Panc1 (cell line): ENCODE measurements at places on chromosomes 5 and 9. TPM values are rescaled to one million over a fixed set of nuclear protein-coding genes. Genes with fewer than 3 reads are reported as not detected.

EFCAB9 gene
- total RNA-seq = not detected

- no peak for DNase-seq
- H3K27me3 ChIP-seq = no peaks in the 10 kb centered on the region
- no peak overlapping the region for H3K4me3 ChIP-seq
- H3K27ac ChIP-seq = no peak overlapping the region
- H3K36me3 ChIP-seq = no peaks in the 10 kb centered on the region
- no peaks in the 10 kb centered on the region for H3K4me1 ChIP-seq
Observed at GRCh38 chr9:3887786-3888496, 362.1 kb upstream of the RFX3 start.

FOXD4 gene
- total RNA-seq = 0.23 TPM

PAPPA gene
- 1.2 TPM for total RNA-seq

DNA sequence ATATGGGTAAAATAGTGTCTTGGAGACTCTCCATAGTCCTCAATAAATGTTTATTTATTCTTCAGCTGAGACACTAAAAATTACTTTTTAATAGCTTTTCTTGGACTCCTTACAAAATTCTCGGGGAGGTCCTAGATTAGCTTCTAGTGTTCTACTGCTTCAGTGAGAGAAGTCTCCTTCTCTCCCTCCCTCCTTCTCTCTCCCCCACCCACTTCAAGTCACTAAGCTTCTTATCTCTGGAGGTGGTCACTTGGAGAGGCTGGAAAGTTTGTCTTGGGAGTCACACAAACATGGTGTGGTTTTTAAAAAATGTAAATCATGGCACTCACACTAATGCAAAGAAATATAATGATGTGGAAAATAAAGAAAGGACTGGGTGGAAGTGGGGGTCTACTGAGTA is 64.1 kb downstream of the SEMA6A start:
- H3K36me3 ChIP-seq = no peaks in the 10 kb centered on the region
- H3K4me1 ChIP-seq = no peaks in the 10 kb centered on the region
- no peaks in the 10 kb centered on the region for H3K27me3 ChIP-seq

- H3K4me1 ChIP-seq = no peaks in the 10 kb centered on the region
- no peak for DNase-seq
- no peaks in the 10 kb centered on the region for H3K36me3 ChIP-seq
- H3K4me3 ChIP-seq = no peak overlapping the region
- no peak overlapping the region for H3K27ac ChIP-seq
Observed at GRCh38 chr5:160824301-160825001, 27.6 kb downstream of the ATP10B start.

ZNF366 gene
- total RNA-seq = not detected

SH3GL2 gene
- not detected for total RNA-seq

NXNL2 gene
- 1.4 TPM for total RNA-seq

EXOC3 gene
- 55.0 TPM for total RNA-seq

- H3K36me3 ChIP-seq = no peaks in the 10 kb centered on the region
- no peaks in the 10 kb centered on the region for H3K27me3 ChIP-seq
- no peak for DNase-seq
- no peak overlapping the region for H3K4me3 ChIP-seq
Observed at GRCh38 chr9:77817590-77818311, 169.6 kb upstream of the GNA14 start.

TCF7 gene
- 24.0 TPM for total RNA-seq

GRCh38 chr9:121354141-121354540 is 15.9 kb downstream of the STOM start:
- no peak for DNase-seq
- H3K4me3 ChIP-seq = no peak overlapping the region
- H3K36me3 ChIP-seq = peaks cover 9% of the 10 kb centered on the region; the same call in 1 of the 2 replicates
- H3K4me1 ChIP-seq = no peaks in the 10 kb centered on the region; the same call in 1 of the 2 replicates

DNA sequence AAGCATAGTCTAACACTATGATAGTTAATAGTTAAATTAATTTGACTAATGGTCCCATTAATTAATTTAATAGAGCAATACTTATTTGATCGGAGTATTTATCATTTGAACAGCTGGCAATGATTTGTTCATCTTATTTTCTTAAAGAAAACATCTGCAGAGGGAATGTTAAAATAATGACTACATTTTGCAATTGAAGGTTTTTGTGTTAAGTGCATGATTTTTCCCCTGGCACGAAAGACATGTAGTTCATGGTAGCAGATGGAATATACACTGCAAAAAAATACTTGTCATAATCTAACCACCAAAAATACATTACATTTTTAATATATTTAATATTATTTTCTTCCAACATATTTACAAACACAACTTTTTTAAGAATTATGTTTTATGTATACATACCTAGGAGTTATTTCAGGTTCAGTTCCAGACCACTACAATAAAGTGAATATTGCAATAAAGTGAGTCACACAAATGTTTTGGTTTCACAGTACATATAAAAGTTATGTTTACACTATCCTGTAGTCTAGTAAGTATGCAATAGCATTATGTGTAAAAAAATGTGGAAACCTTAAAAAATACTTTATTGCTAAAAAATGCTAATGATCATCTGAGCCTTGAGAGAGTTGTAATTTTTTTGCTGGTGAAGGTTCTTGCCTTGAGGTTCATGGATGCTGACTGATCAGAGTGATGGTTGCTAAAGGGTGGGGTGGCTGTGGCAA is 292.6 kb upstream of the DAB2 start:
- no peak overlapping the region; the same call in 1 of the 2 replicates for H3K27ac ChIP-seq
- peaks cover 16% of the 10 kb centered on the region for H3K4me1 ChIP-seq
- DNase-seq = no peak
- H3K27me3 ChIP-seq = no peaks in the 10 kb centered on the region
- no peaks in the 10 kb centered on the region for H3K36me3 ChIP-seq

AOPEP gene
- total RNA-seq = 36.4 TPM

DNA sequence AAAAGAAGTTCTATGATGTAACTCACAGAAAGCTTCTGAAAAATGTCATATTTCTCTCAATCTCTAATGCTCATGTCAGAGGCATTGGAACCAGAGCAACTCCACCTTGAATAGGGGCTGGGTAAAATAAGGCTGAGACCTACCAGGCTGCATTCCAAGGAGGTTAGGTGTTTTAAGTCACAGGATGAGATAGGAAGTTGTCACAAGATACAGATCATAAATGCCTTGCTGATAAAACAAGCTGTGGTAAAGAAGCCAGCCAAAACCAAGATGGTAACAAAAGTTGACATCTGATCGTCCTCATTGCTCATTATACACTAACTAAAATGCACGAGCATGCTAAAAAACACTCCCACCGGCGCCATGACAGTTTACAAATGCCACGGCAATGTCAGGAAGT is 411.1 kb upstream of the GRIA1 start:
- H3K36me3 ChIP-seq = no peaks in the 10 kb centered on the region
- no peak overlapping the region for H3K27ac ChIP-seq
- no peak overlapping the region for H3K4me3 ChIP-seq
- H3K27me3 ChIP-seq = no peaks in the 10 kb centered on the region

GRCh38 chr9:123523001-123523400 is 167.0 kb downstream of the CRB2 start:
- H3K27me3 ChIP-seq = no peaks in the 10 kb centered on the region
- H3K4me3 ChIP-seq = no peak overlapping the region
- no peak overlapping the region for H3K27ac ChIP-seq
- no peak for DNase-seq
- H3K4me1 ChIP-seq = no peaks in the 10 kb centered on the region

- no peaks in the 10 kb centered on the region for H3K27me3 ChIP-seq
- no peak overlapping the region for H3K4me3 ChIP-seq
- DNase-seq = no peak
- no peak overlapping the region for H3K27ac ChIP-seq
- H3K36me3 ChIP-seq = no peaks in the 10 kb centered on the region
Observed at GRCh38 chr9:70635790-70636189, 221.3 kb upstream of the KLF9 start.

EIF4E1B gene
- not detected for total RNA-seq

OTP gene
- 0.05 TPM for total RNA-seq

DNA sequence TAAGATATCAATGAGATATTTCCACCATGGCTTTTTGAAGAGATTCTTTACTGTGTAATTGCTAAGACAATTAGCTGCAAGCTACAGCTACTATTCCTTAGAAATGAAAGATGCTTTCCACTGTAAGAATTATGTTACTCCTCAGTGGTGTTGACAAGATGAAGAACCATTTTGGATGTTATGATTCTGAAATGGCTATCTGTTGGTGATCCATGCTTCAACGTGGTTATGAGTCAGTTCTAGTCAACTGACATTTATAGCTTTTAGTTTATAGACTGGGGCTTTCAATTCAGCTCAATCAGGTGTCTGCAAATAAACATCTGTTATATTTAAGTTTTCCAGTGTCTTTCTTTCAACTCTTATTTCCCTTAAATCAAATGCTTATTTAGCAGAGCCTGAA is 93.7 kb downstream of the SGCD start:
- DNase-seq = no peak
- no peak overlapping the region for H3K4me3 ChIP-seq
- H3K4me1 ChIP-seq = no peaks in the 10 kb centered on the region

DNA sequence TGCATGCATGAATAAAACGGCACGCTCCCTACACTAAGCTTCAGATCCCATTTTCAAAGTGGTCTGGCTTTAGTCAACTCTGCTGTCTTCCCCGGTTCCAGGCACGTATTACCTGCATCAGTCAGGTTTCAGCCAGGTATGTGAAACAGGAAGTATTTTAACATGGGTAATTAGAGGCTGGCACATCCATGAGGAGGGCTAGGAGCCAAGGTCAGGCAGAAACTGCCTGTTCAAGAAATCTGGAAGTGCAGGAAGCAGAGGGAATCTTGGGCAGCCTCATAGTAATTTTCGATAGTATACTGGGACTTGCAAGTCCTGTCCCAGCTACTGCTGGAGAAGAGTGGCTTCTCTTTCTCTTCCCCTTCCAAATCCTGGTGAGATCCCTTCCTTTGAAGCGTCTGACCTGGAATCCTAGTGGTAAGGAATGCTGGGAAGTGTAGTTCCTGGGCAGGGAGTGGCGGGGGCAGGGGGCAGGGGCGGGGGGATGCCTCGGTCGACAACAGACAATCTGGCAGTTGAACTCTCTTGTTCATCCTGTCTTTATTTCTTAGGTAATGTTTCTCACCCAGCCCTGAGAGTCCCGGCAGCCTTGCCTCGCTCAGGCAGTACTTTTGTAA is 403.1 kb downstream of the TLE4 start:
- H3K36me3 ChIP-seq = no peaks in the 10 kb centered on the region
- H3K4me3 ChIP-seq = no peak overlapping the region
- no peaks in the 10 kb centered on the region for H3K27me3 ChIP-seq
- no peak for DNase-seq
- H3K4me1 ChIP-seq = no peaks in the 10 kb centered on the region

DNA sequence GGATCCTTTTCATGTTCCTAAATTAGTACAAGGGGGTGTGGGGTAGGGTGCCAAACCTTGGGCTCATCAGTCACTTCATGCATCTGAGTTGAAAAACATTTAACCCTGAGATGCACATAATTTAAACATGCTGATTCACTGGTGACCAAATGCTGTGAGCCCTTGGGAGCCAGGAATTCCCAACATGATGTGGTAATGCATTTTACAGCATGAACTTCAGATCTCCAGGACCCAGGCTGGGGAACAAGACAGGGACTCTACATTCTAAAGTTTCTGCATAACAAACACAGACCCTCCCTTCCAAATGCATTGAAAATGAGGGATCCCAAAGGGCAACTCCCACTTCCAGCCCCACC is 322.2 kb downstream of the NDUFS4 start:
- H3K36me3 ChIP-seq = no peaks in the 10 kb centered on the region
- H3K27ac ChIP-seq = no peak overlapping the region
- H3K4me3 ChIP-seq = no peak overlapping the region
- no peaks in the 10 kb centered on the region; the same call in 1 of the 2 replicates for H3K27me3 ChIP-seq
- no peak for DNase-seq

- H3K27ac ChIP-seq = no peak overlapping the region
- H3K4me1 ChIP-seq = no peaks in the 10 kb centered on the region
- no peak overlapping the region for H3K4me3 ChIP-seq
- DNase-seq = no peak
- H3K27me3 ChIP-seq = no peaks in the 10 kb centered on the region
Observed at GRCh38 chr5:127428748-127429147, 88.7 kb upstream of the PRRC1 start.

KDM4C gene
- total RNA-seq = 7.1 TPM

DNA sequence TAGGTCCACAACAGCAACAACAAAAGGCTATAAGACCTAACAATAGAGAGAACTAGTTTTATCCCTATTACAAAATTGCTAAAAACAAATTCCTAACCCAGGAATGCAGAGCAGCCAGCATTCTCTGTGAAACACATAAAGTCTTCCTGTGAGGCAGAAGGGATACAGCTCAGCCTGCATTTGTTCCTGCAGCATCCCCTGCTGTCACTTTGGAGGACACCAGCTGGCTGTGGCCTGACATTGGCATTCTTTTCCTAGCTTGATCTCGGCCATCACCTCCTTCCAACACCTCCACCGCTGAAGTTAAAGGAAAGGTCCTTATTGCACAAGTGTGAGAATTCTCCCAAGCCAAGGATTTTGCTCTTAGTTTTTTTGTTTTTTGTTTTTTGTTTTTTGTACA is 186.1 kb downstream of the SNCAIP start:
- H3K27me3 ChIP-seq = no peaks in the 10 kb centered on the region
- no peak overlapping the region for H3K4me3 ChIP-seq
- no peak for DNase-seq
- H3K4me1 ChIP-seq = no peaks in the 10 kb centered on the region
- no peaks in the 10 kb centered on the region for H3K36me3 ChIP-seq

DNA sequence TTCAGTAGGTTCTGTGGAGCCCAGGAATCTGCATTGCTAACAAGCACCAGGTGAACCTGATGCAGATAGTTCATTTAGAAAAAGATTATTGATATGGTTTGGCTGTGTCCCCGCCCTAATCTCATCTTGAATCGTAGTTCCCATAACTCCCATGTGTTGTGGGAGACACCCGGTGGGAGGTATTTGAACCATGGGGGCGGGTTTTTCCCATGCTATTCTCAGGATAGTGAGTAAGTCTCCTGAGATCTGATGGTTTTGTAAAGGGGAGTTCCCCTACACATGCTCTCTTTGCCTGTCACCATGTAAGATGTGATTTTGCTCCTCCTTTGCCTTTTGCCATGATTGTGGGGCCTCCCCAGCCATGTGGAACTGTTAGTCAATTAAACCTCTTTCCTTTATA is 212.0 kb downstream of the RAB3C start:
- H3K27me3 ChIP-seq = no peaks in the 10 kb centered on the region; the same call in 1 of the 2 replicates
- no peak overlapping the region for H3K27ac ChIP-seq
- no peak for DNase-seq
- H3K36me3 ChIP-seq = no peaks in the 10 kb centered on the region
- no peaks in the 10 kb centered on the region for H3K4me1 ChIP-seq
- no peak overlapping the region for H3K4me3 ChIP-seq

DNA sequence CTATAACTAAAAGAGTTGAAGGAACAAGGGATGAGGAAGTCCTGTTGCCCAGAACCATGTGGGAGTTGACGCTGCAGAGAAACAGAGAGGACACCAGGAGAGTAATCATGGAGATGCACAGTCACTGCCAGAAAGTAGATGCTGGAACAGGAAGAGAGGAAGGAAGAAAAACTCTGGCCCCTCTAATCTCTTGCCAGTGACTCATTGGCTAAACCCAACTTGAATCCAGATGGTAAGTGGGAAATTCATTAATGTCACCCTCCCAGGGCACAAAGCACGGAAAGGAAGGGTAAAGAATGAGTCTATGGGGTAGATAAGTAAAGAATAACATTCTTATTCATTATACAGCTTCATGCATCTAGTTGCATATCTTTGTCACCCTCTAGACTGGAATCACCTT is 631.9 kb downstream of the PRELID2 start:
- H3K36me3 ChIP-seq = no peaks in the 10 kb centered on the region
- no peak for DNase-seq
- H3K27me3 ChIP-seq = no peaks in the 10 kb centered on the region; the same call in 1 of the 2 replicates
- no peak overlapping the region for H3K27ac ChIP-seq

- 0 out of 2 replicates have a peak, but pooled peaks cover 7% of the 10 kb centered on the region for H3K4me1 ChIP-seq
- no peaks in the 10 kb centered on the region for H3K27me3 ChIP-seq
- DNase-seq = no peak
- no peak overlapping the region for H3K27ac ChIP-seq
- H3K36me3 ChIP-seq = peaks cover 2% of the 10 kb centered on the region; the same call in 1 of the 2 replicates
Observed at GRCh38 chr5:95817430-95817829, 5.1 kb downstream of the GLRX start.

ANKRD34B gene
- 0.10 TPM for total RNA-seq
